SJSA1 (cell line): ENCODE measurements at places on chromosomes 4 and X. TPM values are rescaled to one million over a fixed set of nuclear protein-coding genes. Genes with fewer than 3 reads are reported as not detected.
A peak's percentile ranks its signal among the peaks of the same experiment; 100 is the strongest.

DNA sequence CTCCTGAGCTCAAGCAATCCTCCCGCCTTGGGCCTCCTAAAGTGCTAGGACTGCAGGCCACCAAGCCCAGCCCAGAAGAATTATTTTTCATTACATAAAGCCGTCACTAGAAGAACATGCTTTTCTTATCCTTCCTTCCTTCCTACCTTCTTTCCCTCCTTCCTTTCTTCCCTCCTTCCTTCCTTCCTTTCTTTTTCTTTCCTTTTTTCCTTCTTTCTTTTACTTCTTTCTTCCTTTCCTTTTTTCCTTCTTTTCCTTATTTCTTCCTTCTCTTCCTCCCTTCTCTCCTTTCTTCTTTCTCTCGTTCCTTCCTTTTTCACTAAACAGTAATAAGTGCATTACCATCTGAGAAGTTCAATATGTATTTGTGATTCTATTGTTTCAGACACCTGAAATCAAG is 121.4 kb downstream of the ATP10D start:
- DNase-seq, result no peak
- no peak overlapping the region for H3K4me3 ChIP-seq
- no peaks in the 10 kb centered on the region for H3K27me3 ChIP-seq
- no peaks in the 10 kb centered on the region for H3K4me1 ChIP-seq

- DNase-seq, result peak; percentile 85
- no peak within 1 kb of the TSS for H3K27ac ChIP-seq
- H3K4me3 ChIP-seq, result peak within 1 kb of the TSS; percentile 81
- H3K4me1 ChIP-seq, result peaks cover 27% of the 10 kb centered on the region
- H3K36me3 ChIP-seq, result no peaks in the 10 kb centered on the region
Observed at GRCh38 chr4:153466081-153466948, at the start of gene TMEM131L. Gene TMEM131L (plus strand): TSS chr4:153466360. CDS start chr4:153466398, 38 bp downstream.

- H3K36me3 ChIP-seq, result no peaks in the 10 kb centered on the region
- no peak overlapping the region for H3K4me3 ChIP-seq
- H3K27me3 ChIP-seq, result no peaks in the 10 kb centered on the region
- no peak overlapping the region for H3K27ac ChIP-seq
Observed at GRCh38 chrX:122517786-122518185, 666.3 kb upstream of the GRIA3 start.

- H3K27me3 ChIP-seq, result no peaks in the 10 kb centered on the region
- H3K27ac ChIP-seq, result no peak overlapping the region
- no peak for DNase-seq
- H3K36me3 ChIP-seq, result no peaks in the 10 kb centered on the region
Observed at GRCh38 chrX:36462142-36462541, 542.6 kb downstream of the CFAP47 start.

ASB12 gene
- not detected in 2 replicates for total RNA-seq

GRCh38 chr4:39233783-39234182 is 51.5 kb downstream of the WDR19 start:
- no peak overlapping the region for H3K27ac ChIP-seq
- DNase-seq, result no peak
- H3K36me3 ChIP-seq, result no peaks in the 10 kb centered on the region
- H3K27me3 ChIP-seq, result no peaks in the 10 kb centered on the region
- H3K4me1 ChIP-seq, result no peaks in the 10 kb centered on the region
- H3K4me3 ChIP-seq, result no peak overlapping the region

DNA sequence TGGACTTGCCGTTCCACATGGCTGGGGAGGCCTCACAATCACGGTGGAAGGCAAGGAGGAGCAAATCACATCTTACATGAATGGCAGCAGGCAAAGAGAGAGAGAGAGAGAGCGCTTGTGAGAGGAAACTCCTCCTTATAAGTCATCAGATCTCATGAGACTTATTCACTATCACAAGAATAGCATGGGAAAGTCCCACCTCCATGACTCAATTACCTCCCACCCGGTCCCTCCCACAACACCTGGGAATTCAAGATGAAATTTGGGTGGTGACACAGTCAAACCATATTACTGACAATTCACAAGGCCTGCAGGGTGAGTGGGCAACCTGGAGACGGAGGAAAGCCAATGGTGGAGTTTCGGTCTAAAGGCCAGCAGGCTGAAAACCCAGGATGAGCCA is 394.3 kb upstream of the TRAM1L1 start:
- no peaks in the 10 kb centered on the region for H3K36me3 ChIP-seq
- no peak overlapping the region for H3K4me3 ChIP-seq
- H3K27ac ChIP-seq, result no peak overlapping the region
- H3K27me3 ChIP-seq, result no peaks in the 10 kb centered on the region
- H3K4me1 ChIP-seq, result peaks cover 11% of the 10 kb centered on the region

DNA sequence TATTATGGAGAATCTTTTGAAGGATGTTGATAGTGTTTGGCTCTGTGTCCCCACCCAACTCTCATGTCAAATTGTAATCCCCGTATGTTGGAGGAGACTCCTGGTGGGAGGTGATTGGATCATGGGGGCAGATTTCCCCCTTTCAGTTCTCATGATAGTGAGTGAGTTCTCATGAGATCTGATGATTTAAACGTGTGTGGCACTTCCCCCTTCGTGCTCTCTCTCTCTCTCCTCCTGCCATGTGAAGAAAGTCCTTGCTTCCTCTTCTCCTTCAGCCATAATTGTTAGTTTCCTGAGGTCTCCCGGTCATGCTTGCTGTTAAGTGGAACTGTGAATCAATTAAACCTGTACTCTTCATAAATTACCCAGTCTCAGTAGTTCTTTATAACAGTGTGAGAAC is 166.1 kb upstream of the NUDT6 start:
- H3K27ac ChIP-seq, result no peak overlapping the region
- DNase-seq, result no peak
- no peaks in the 10 kb centered on the region for H3K27me3 ChIP-seq
- H3K4me3 ChIP-seq, result no peak overlapping the region

SORBS2 gene
- 9.0 and 17.4 TPM in 2 replicates for total RNA-seq

SHROOM4 gene
- 2.9 and 6.6 TPM in 2 replicates for total RNA-seq

GRCh38 chrX:151019856-151020255 is 36.7 kb downstream of the HMGB3 start:
- no peaks in the 10 kb centered on the region for H3K4me1 ChIP-seq
- no peak for DNase-seq
- H3K36me3 ChIP-seq, result no peaks in the 10 kb centered on the region
- H3K27ac ChIP-seq, result no peak overlapping the region

DNA sequence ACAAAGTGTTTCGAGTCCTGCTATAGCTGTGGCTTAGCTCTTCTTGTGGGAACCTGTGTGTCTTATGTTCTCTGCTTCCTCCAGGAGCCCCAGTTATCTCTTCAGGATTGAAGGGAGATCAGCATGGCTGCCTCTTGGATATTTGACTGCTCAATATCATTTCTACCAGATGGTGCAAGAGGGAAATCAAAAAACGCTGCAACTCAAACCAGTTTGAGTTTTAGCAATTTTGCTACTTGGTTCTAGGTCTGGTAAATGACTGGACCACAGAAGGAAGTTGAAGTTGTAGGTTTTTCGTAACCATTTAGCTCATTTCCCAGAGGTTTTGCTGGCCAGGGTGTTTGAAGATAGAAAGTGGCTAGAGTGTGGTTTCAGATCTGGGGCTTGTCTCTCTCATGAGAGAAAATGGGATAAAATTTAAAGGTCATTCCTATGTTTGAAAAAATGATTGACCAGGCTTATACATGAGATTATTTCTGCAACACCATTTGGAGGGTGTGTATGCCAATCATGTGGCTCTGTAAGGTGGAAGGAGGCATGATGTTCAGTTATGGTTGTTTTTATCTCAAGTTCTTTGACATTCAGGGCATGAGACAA is 210.4 kb downstream of the SPRY1 start:
- no peak overlapping the region for H3K4me3 ChIP-seq
- H3K27me3 ChIP-seq, result no peaks in the 10 kb centered on the region
- H3K27ac ChIP-seq, result no peak overlapping the region
- no peaks in the 10 kb centered on the region for H3K36me3 ChIP-seq
- no peaks in the 10 kb centered on the region for H3K4me1 ChIP-seq

- H3K36me3 ChIP-seq, result no peaks in the 10 kb centered on the region
- H3K27me3 ChIP-seq, result no peaks in the 10 kb centered on the region
- H3K4me1 ChIP-seq, result no peaks in the 10 kb centered on the region
- DNase-seq, result no peak
- no peak overlapping the region for H3K27ac ChIP-seq
Observed at GRCh38 chrX:19156186-19156585, 33.9 kb upstream of the ADGRG2 start.

DNA sequence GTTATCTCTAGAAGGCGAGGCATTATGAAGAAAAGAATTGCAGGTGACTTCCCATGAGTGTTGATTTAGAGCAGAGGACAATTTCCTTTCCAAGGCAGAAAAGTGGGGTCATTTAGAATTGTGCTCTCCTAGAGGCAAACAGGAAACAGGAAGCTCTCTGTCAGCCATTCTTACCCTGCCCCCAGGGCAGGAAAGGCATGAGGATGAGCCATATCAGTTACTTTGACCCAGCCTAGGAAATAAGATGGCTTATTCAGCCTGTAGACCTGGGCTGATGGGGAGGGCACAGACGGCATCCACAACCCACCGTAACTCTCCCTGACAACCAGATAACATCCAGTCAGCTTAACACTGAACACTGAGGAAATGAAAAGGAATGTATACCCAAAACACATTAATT is 88.8 kb upstream of the KDR start:
- no peak overlapping the region for H3K4me3 ChIP-seq
- H3K4me1 ChIP-seq, result no peaks in the 10 kb centered on the region
- H3K27me3 ChIP-seq, result no peaks in the 10 kb centered on the region
- no peak for DNase-seq
- H3K27ac ChIP-seq, result no peak overlapping the region

DNA sequence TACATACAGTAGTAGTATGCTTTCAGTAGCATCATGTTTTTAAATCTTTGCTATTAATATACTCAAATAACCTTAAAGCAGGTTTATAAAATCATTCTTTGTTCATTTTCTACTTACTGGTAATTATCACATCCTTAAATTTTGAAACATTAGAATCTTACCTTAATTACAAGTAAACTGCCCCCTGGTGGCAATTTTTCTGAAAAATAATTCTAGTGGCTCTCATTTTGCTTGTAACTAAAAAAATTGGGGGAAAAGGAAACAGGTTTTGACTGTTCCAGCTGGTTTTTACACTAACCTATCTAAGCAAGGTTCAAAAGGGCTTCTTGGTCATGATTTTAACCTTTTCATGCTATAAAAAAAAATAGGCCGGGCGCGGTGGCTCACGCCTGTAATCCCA is 18.5 kb upstream of the DCAF4L1 start:
- DNase-seq, result peak; percentile 6
- no peaks in the 10 kb centered on the region for H3K4me1 ChIP-seq
- H3K27me3 ChIP-seq, result no peaks in the 10 kb centered on the region
- no peaks in the 10 kb centered on the region for H3K36me3 ChIP-seq

APLN gene
- total RNA-seq, result 1.7 and 2.6 TPM in 2 replicates

- no peak overlapping the region for H3K4me3 ChIP-seq
- no peaks in the 10 kb centered on the region for H3K27me3 ChIP-seq
- H3K36me3 ChIP-seq, result no peaks in the 10 kb centered on the region
- DNase-seq, result no peak
- no peak overlapping the region for H3K27ac ChIP-seq
Observed at GRCh38 chr4:176406297-176406696, 86.5 kb downstream of the SPCS3 start.

- H3K27ac ChIP-seq, result no peak overlapping the region
- no peak overlapping the region for H3K4me3 ChIP-seq
- H3K27me3 ChIP-seq, result no peaks in the 10 kb centered on the region
- peaks cover 48% of the 10 kb centered on the region for H3K4me1 ChIP-seq
- no peaks in the 10 kb centered on the region for H3K36me3 ChIP-seq
- no peak for DNase-seq
Observed at GRCh38 chr4:146335763-146336409, 121.5 kb downstream of the REELD1 start.

GPR34 gene
- total RNA-seq, result not detected in 2 replicates

DNA sequence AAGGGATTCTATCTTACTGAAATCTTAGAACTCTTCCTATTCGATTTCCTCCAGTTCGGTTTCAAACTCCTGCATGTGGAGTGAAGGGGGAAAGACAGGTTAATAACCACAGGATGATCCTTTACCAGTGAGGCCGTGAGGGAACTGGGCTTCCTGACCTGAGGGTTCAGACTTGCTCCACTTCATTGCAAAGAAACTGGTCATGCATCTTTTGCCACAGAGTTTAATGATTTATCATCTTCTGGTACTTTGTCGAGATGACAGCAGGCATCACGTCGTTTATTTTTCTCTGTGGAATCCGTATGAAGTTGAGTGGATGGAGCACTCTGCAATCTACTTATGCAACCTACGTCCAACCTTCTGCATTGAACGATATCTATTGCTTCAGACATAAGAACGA is 145.9 kb upstream of the NLGN4X start:
- H3K4me3 ChIP-seq, result no peak overlapping the region
- H3K4me1 ChIP-seq, result no peaks in the 10 kb centered on the region
- no peak for DNase-seq
- H3K36me3 ChIP-seq, result no peaks in the 10 kb centered on the region
- no peaks in the 10 kb centered on the region for H3K27me3 ChIP-seq

DNA sequence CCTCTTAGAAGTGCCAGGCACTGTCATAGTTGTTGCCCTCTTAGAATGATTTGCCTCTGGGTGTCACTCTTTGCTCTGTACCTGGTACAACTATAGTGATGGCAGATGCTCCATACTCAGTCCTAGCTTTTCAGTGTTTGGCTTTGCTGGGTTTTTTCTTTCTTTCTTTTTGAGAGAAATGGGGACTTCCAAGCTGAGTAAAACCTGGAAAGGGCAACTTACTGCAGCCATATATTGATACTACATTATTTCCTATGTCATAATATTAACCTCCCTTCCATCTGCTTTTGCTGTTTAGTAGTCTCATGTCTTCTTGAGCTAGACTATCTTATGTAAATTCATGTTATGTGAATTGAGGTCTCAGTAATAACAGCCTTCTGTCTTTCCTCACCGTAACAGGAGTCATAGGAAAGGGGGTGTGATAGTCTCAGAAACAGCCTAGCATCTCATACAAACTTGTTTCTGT is 49.0 kb downstream of the NIPAL1 start:
- no peak overlapping the region for H3K27ac ChIP-seq
- no peak overlapping the region for H3K4me3 ChIP-seq
- no peaks in the 10 kb centered on the region for H3K4me1 ChIP-seq
- DNase-seq, result no peak
- no peaks in the 10 kb centered on the region for H3K27me3 ChIP-seq

LDB2 gene
- total RNA-seq, result 8.0 and 16.5 TPM in 2 replicates

GRCh38 chr4:154164931-154165839 is 326.4 kb downstream of the DCHS2 start:
- peak; percentile 41 for DNase-seq
- H3K4me1 ChIP-seq, result no peaks in the 10 kb centered on the region
- H3K27me3 ChIP-seq, result no peaks in the 10 kb centered on the region
- H3K27ac ChIP-seq, result no peak overlapping the region

- no peaks in the 10 kb centered on the region for H3K4me1 ChIP-seq
- no peaks in the 10 kb centered on the region for H3K36me3 ChIP-seq
- H3K27ac ChIP-seq, result no peak overlapping the region
- no peaks in the 10 kb centered on the region for H3K27me3 ChIP-seq
Observed at GRCh38 chrX:70826715-70827114, 81.8 kb downstream of the TEX11 start.
